ENCODE measurements at places on chromosomes 3 and 15. TPM values are rescaled to one million over a fixed set of nuclear protein-coding genes. Genes with fewer than 3 reads are reported as not detected.

Gene EOMES
- total RNA-seq, result 0.71 TPM

Gene SUMF1
- total RNA-seq, result 20.2 TPM

Gene TM2D3
- 30.9 TPM for total RNA-seq

Gene TUBGCP5
- 26.2 TPM for total RNA-seq

Gene GOLGA8J
- total RNA-seq, result 0.12 TPM

Gene KLHL6
- not detected for total RNA-seq

Gene ACP3
- 0.08 TPM for total RNA-seq

Gene HRG
- not detected for total RNA-seq

All from A549 treated with Mapracorat at 1 μM for 4 hours (cell line).